ENCODE measurements at places on chromosomes 6 and 20. TPM values are rescaled to one million over a fixed set of nuclear protein-coding genes. Genes with fewer than 3 reads are reported as not detected.
A peak's percentile ranks its signal among the peaks of the same experiment; 100 is the strongest.

DNA sequence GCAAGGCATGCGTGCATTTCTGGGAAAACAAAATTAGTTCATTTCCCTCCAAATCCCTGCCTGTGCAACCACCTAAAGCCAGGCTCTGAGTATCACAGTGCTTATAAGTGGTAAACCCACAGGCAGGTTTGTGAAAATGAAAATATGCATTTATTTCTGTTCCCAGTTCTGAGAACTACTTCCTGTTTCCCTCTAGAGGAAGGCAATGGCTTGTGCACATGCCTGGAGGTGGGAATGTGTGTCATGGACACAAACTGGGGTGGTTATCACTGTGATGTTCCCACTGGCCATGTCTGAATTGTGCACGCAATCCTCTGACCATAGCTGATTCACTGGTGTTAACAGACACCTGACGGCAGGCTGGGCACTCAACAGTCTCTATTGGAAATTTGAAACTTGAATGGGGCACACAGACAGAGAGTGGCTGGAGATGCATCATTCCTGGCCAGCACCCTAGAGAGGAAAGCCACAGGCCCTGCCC, 26.3 kb downstream of the FAM110A start:
- no peak overlapping the region for H3K4me3 ChIP-seq
- no peaks in the 10 kb centered on the region for H3K36me3 ChIP-seq
- H3K27ac ChIP-seq: no peak overlapping the region
- DNase-seq: no peak
- H3K4me1 ChIP-seq: no peaks in the 10 kb centered on the region

DNA sequence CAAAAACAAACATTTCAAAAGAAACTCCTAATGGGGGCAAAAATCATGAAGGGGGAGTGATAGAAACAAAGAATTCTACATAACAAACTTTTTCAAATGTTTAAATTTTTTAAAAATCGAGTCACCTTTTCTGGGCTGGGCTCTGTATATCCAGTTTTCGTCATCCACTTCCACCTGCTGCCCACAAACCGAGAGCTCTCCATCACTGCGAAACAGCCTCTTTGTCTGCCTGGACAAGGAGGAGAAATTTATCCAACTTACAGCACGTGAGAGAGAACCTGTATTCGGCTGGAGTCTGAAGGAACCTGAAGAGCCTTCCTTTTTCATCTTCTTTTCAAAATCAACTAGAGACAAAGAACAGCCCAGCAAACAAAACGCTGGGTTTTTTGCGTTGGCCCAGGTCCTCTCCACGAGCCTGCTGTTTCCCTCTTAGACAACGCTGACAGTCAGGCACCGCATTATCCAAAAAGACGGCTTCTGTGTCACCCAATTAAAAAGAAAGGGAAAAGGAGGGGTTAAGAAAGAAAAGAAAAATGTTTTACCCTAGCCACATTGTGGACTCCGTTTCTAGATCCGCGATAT, 72.4 kb upstream of the NHSL1 start:
- peak overlapping the region; percentile 43 for H3K4me3 ChIP-seq
- no peak for DNase-seq
- no peaks in the 10 kb centered on the region for H3K27me3 ChIP-seq
- no peaks in the 10 kb centered on the region for H3K4me1 ChIP-seq
- H3K36me3 ChIP-seq: no peaks in the 10 kb centered on the region

- DNase-seq: no peak
- no peaks in the 10 kb centered on the region for H3K36me3 ChIP-seq
- no peak overlapping the region for H3K4me3 ChIP-seq
- H3K27ac ChIP-seq: no peak overlapping the region
- H3K27me3 ChIP-seq: no peaks in the 10 kb centered on the region
These were observed 181.4 kb downstream of the TBX18 start for GRCh38 chr6:84582997-84583396.

DNA sequence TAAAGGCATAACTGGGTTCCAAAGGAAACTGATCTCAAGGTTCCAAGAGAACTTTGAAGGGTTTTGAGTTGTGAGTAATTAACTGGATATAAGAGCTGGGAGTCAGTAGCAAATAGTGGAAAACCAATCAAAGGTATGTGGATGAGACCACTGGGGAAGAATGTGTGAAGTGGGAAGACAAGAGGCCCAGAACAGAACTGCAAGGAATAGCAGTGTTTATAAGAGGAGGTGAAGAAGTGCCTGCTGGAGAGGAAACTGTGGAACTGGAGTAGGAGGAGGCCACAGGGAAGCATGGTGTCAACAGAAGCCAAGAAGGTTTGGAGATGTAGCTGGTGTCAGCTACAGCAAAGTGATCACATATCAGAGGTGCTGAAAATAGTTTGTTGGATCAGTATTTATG, 18.7 kb upstream of the HDAC2 start:
- H3K4me3 ChIP-seq: no peak overlapping the region
- no peaks in the 10 kb centered on the region for H3K36me3 ChIP-seq
- no peak overlapping the region for H3K27ac ChIP-seq
- no peaks in the 10 kb centered on the region for H3K27me3 ChIP-seq

- H3K36me3 ChIP-seq: no peaks in the 10 kb centered on the region
- no peaks in the 10 kb centered on the region for H3K4me1 ChIP-seq
These were observed 84.5 kb upstream of the MCHR2 start for GRCh38 chr6:100078509-100078908.

DNA sequence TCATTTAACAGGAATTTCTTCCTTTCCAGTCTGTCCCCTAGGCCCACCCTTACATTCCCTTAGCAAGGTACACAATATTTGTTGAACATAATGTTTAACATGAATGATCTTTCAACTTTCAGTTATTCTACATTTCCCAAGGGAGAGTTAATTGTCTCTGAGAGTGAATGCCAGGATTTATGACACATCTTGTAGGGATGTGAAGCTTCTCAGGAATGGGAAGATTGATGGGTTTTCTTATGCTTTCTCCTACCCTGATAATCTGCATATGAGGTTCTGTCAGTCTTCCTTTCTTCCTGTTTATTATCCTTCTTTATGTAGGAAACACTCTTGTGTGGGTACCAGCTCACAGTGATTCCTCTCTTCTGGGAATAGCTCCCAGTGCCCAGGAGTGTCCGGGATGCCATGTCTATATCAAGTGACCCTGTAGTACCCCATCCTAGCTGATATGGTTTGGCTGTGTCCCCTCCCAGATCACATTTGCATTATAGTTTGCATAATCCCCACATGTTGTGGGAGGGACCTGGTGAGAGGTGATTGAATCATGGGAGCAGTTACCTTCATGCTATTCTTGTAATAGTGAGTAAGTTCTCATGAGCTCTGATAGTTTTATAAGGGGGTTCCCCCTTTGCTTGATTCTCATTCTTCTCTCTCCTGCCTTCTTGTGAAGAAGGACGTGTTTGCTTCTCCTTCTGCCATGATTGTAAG, 7.1 kb upstream of the FYN start:
- H3K4me1 ChIP-seq: no peaks in the 10 kb centered on the region
- no peak for DNase-seq
- H3K27ac ChIP-seq: no peak overlapping the region
- no peak overlapping the region for H3K4me3 ChIP-seq

DNA sequence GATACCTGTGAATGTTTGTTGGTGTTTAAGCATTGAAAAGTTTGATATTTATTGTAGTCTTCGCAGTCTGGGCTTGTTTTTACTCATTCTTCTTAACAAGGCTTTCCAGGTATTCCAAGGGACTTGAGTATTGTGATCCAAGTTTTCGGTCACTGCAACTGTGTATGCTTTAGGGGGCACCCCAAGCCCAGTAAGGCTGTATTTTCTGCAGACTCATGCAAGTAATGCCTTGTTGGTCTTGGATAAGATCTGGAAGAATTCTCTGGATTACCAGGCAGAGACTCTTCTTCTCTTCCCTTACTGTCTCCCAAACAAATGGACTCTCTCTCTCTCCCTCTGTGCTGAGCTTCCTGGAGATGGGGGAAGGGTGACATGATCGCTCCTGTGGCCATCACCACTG, 82.1 kb downstream of the RFPL4B start:
- H3K27me3 ChIP-seq: no peaks in the 10 kb centered on the region
- no peak overlapping the region for H3K27ac ChIP-seq
- H3K4me3 ChIP-seq: no peak overlapping the region
- H3K36me3 ChIP-seq: no peaks in the 10 kb centered on the region
- DNase-seq: no peak

DNA sequence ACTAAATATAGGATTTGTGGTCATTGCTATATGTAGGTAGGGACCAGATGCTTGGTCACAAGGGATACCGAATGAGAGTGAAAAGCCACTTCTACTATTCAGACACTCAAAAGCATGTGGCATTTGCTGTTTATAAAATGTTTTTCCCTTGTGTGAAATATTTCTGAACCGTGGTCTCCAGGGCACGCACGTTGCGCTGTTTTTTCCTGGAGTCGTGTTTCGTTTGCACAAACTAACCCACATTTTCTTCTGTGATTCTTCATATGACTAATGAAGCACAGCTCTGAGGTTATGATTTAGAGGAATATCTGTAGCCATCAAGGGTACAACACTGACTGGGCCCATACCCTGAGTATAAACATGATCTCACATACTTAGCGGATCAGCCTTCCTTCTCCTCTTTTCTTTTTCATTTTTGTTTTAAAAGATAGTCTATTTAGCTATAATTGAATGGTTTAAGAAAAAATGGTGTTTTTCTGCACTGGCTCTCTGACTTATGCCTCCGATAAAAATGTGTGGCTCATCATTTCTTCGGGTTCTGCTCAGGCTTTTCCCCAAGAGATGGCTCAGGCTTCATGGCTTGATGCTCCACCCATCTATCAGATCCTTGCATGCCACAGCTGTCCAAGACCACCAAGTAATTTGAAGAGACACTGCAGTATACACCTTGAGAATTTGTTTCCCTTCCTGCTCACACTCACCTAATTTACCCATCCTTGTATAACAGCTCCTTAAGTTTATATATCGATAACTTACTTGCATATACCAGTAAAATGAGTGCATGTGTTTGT, 59.9 kb upstream of the HBS1L start:
- H3K4me1 ChIP-seq: no peaks in the 10 kb centered on the region
- H3K36me3 ChIP-seq: no peaks in the 10 kb centered on the region
- H3K4me3 ChIP-seq: no peak overlapping the region
- no peaks in the 10 kb centered on the region for H3K27me3 ChIP-seq
- no peak overlapping the region for H3K27ac ChIP-seq

GRCh38 chr6:104958178-104959025, 1.5 kb downstream of the LIN28B start:
- no peak overlapping the region for H3K4me3 ChIP-seq
- no peak overlapping the region for H3K27ac ChIP-seq
- peaks cover 84% of the 10 kb centered on the region for H3K27me3 ChIP-seq
- no peaks in the 10 kb centered on the region for H3K36me3 ChIP-seq

- no peaks in the 10 kb centered on the region for H3K36me3 ChIP-seq
- H3K4me3 ChIP-seq: no peak overlapping the region
- H3K4me1 ChIP-seq: no peaks in the 10 kb centered on the region
- no peaks in the 10 kb centered on the region for H3K27me3 ChIP-seq
- DNase-seq: no peak
These were observed 522.8 kb upstream of the AGPAT4 start for GRCh38 chr6:161796681-161797080.

DNA sequence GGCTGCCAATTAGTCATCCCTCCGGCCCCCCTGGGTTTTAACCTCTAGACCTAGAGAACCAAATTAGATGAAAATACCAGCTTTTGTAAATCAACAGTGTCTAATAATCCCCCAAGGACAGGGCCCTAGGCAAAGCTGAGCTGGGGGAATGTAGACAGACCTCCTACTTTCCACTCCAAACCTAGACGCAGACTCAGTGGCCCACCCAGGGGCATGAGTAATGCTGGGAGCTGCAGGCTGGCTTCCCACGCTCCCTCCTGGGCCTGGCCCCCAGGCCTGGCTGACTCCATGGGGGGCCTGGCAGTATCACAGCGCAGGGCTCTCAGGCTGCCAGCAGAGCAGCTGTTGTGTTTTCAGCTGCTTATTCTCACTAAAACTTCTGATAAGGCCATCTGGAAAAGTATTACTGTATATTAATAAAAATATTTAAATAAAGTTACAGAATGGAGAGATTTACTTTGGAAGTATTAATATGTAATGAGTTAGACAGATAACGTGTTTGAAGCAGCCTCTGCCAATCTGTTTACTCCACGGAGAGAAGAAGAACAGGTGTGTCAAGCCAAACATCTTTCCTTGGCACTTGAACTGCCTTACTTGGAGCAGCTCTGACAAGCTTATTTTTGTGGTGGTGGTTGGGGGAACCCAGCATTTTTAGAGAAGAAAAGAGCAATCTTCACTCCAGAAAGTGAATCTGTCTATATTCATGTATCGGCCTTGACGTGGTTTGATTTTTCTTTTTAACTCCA, 144.0 kb upstream of the AGPAT4 start:
- H3K27me3 ChIP-seq: no peaks in the 10 kb centered on the region
- no peaks in the 10 kb centered on the region for H3K4me1 ChIP-seq
- no peak overlapping the region for H3K27ac ChIP-seq

DNA sequence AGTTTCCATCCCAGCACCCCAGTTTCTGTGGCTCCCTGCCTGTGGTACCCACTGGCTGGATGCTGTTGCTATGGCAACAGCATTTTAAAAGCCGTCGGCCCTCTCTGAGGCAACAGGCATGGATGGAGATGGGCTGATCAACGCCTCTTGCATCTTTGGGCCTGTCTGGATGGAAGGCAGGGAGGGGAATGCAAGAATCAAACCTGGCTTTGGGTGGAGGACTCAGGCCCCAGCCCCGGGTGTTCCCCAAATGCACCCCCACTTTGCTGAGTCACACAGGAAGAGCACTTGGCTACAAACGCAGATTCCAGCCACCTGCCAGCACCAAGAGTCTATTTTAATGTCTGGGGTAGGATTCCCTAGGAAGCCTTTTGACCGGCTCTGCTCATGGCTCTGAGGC, 45.7 kb upstream of the TGM2 start:
- peaks cover 2% of the 10 kb centered on the region for H3K27me3 ChIP-seq
- DNase-seq: no peak
- no peak overlapping the region for H3K4me3 ChIP-seq

The EEF1A2 gene
- total RNA-seq: 4.2 TPM

The KCNK5 gene
- 70.3 TPM for total RNA-seq

The LTA gene
- total RNA-seq: not detected

The OVOL2 gene
- 30.4 TPM for total RNA-seq

The SAMD3 gene
- not detected for total RNA-seq

The MEA1 gene
- total RNA-seq: 32.2 TPM

The LINC00237 gene
- total RNA-seq: not detected

The MAK gene
- total RNA-seq: not detected

All from transverse colon (tissue), 4 donors.